ENCODE measurements at places on chromosomes 13 and 19. TPM values are rescaled to one million over a fixed set of nuclear protein-coding genes. Genes with fewer than 3 reads are reported as not detected.
A peak's percentile ranks its signal among the peaks of the same experiment; 100 is the strongest.

- H3K4me1 ChIP-seq: peaks cover 13% of the 10 kb centered on the region
- H3K27ac ChIP-seq: peak overlapping the region; percentile 94
- no peak overlapping the region for H3K4me3 ChIP-seq
- H3K27me3 ChIP-seq: no peaks in the 10 kb centered on the region
- DNase-seq: peak; percentile 88
Measured at GRCh38 chr19:48724796-48725753, 5.5 kb upstream of the MAMSTR start.

- DNase-seq: no peak
- H3K27me3 ChIP-seq: no peaks in the 10 kb centered on the region
- no peaks in the 10 kb centered on the region for H3K36me3 ChIP-seq
Measured at GRCh38 chr19:31356587-31357314, 7.5 kb upstream of the TSHZ3 start.

GRCh38 chr13:20719783-20720182 lies 16.3 kb downstream of the IL17D start:
- no peaks in the 10 kb centered on the region for H3K27me3 ChIP-seq
- no peak overlapping the region for H3K27ac ChIP-seq
- no peak overlapping the region for H3K4me3 ChIP-seq
- H3K36me3 ChIP-seq: no peaks in the 10 kb centered on the region
- no peak for DNase-seq
- H3K4me1 ChIP-seq: no peaks in the 10 kb centered on the region

DNA sequence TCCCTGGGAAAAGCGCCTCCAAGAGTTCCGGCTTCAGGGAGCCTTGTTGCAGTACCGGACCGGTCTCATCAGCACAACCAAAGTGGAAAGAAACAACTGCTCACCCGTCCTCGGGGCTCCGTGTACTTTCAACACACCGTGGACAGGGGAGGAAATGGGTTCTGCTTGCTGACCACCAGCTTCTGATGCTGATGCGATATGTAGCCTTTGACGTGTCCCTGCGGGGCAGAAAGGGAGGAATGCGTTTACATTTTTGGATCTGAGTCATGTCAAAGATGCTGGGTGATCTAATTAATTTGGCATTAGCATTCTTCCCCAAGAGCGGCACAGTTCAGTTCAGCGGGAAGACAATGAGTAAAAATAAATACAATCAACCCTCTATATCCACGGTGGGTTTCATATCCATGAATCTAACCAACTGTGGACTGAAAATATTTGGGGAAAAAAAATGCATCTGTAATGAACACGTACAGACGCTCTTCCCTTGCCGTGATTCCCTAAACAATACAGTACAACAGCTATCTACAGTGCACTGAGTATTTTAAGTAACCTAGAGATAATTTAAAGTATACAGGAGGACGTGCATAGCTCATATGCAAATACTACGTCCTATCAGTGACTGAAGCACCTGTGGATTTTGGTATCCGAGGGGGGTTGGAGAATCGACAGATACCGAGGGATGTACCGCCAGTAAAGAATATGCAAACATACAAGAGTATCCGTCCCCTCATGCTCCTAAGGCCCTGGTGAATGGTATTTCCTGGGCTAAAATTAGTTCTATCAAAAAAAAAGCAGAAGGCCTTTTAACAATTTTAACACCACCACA lies 19.8 kb downstream of the PROZ start:
- no peaks in the 10 kb centered on the region for H3K27me3 ChIP-seq
- peaks cover 76% of the 10 kb centered on the region for H3K36me3 ChIP-seq
- no peak overlapping the region for H3K27ac ChIP-seq
- no peaks in the 10 kb centered on the region for H3K4me1 ChIP-seq

GRCh38 chr13:104206450-104207044 lies 1140.3 kb upstream of the SLC10A2 start:
- H3K27ac ChIP-seq: no peak overlapping the region
- H3K36me3 ChIP-seq: no peaks in the 10 kb centered on the region
- DNase-seq: no peak
- no peaks in the 10 kb centered on the region for H3K4me1 ChIP-seq
- no peaks in the 10 kb centered on the region for H3K27me3 ChIP-seq

- DNase-seq: peak; percentile 72
- H3K27me3 ChIP-seq: no peaks in the 10 kb centered on the region
- H3K4me1 ChIP-seq: peaks cover 44% of the 10 kb centered on the region
- H3K36me3 ChIP-seq: peaks cover 38% of the 10 kb centered on the region
- peak within 1 kb of the TSS; percentile 82 for H3K27ac ChIP-seq
- H3K4me3 ChIP-seq: peak within 1 kb of the TSS; percentile 92
Measured at GRCh38 chr13:113209336-113209758, at the start of gene CUL4A. Gene CUL4A (plus strand): TSS chr13:113209613. CDS start chr13:113209628, 15 bp downstream.

- no peaks in the 10 kb centered on the region for H3K36me3 ChIP-seq
- peaks cover 48% of the 10 kb centered on the region for H3K27me3 ChIP-seq
- H3K27ac ChIP-seq: no peak within 1 kb of the TSS
- H3K4me3 ChIP-seq: peak within 1 kb of the TSS; percentile 77
- H3K4me1 ChIP-seq: peaks cover 25% of the 10 kb centered on the region
- peak; percentile 40 for DNase-seq
Measured at GRCh38 chr19:10420444-10421239, at the start of gene PDE4A. Gene PDE4A (plus strand): TSS chr19:10420538. CDS start chr19:10420765, 227 bp downstream.

GRCh38 chr13:40442826-40443225 lies 223.6 kb downstream of the FOXO1 start:
- no peak overlapping the region for H3K27ac ChIP-seq
- H3K4me1 ChIP-seq: peaks cover 39% of the 10 kb centered on the region
- no peak for DNase-seq
- H3K36me3 ChIP-seq: peaks cover 6% of the 10 kb centered on the region

DNA sequence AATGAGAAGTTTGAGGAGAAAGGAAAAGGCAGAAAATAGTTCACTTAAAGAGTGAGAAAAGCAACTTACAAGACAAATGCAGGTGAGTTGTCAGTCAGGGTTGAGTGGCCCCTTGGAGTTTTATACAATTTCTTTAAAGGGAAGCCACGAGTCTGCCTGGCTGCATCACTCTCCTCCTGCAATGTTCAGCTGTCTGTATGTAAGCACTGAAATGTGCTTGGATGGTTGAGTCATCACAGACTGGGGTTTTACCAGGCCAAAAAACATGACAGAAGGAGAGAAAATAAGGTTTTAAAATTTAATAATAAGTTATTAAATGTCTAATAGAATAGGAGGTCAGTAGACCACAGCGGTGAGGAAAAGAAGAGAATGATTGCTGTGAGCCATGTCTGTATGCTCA lies 51.0 kb upstream of the FGF14 start:
- no peaks in the 10 kb centered on the region for H3K27me3 ChIP-seq
- no peak overlapping the region for H3K4me3 ChIP-seq
- DNase-seq: no peak
- H3K4me1 ChIP-seq: peaks cover 13% of the 10 kb centered on the region

- H3K4me3 ChIP-seq: no peak overlapping the region
- no peaks in the 10 kb centered on the region for H3K27me3 ChIP-seq
- H3K36me3 ChIP-seq: no peaks in the 10 kb centered on the region
- DNase-seq: no peak
- no peaks in the 10 kb centered on the region for H3K4me1 ChIP-seq
Measured at GRCh38 chr13:62997696-62998095, 1582.0 kb upstream of the PCDH20 start.

- peaks cover 7% of the 10 kb centered on the region for H3K36me3 ChIP-seq
- H3K27ac ChIP-seq: peak overlapping the region; percentile 82
- no peaks in the 10 kb centered on the region for H3K27me3 ChIP-seq
Measured at GRCh38 chr13:59774491-59774971, 389.2 kb downstream of the DIAPH3 start.

DNA sequence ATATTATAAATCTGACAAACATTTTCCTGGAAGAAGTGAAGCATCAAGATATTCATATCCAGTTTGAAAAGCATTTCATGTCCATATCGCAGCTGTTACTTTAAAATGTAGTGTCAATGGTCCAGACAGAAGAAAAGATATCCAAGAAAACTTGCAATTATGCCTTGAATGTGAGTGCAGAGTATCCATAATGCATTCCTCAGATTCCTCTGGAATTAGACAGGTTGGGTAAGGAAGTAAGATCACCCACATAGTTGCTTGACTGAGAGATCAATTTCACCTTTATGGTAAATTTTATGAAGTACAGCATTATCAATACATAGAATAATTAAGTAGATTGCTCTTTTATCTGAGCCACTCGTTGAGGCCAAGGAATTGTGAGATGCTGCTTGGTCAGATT lies 327.0 kb upstream of the SLITRK5 start:
- H3K27ac ChIP-seq: no peak overlapping the region
- H3K4me1 ChIP-seq: peaks cover 10% of the 10 kb centered on the region
- no peak overlapping the region for H3K4me3 ChIP-seq
- no peaks in the 10 kb centered on the region for H3K27me3 ChIP-seq
- DNase-seq: no peak
- H3K36me3 ChIP-seq: no peaks in the 10 kb centered on the region

DNA sequence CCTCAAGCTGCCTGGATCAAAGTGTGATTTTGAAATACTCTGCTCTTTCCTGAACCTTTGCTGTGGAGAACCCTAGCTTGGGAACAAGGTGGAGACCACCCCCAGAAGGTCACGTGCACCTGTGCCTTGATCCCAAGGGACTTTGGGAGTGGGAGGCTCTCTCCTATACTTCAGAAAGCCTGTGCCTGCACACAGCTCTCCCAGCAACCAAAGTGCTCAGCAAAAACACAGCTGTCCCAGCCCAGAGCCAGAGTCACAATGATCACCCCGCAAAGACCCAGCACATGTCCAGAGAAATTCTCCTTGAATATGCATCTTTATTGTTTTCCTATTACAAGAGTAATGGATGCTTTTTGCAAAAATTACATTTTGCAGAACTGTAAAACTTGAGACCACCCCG lies 43.4 kb downstream of the TNFRSF19 start:
- peaks cover 33% of the 10 kb centered on the region for H3K27me3 ChIP-seq
- no peak overlapping the region for H3K27ac ChIP-seq
- no peak for DNase-seq
- no peak overlapping the region for H3K4me3 ChIP-seq
- no peaks in the 10 kb centered on the region for H3K36me3 ChIP-seq

The KIR2DL1 gene
- not detected for total RNA-seq

The SBSN gene
- total RNA-seq: 0.61 TPM

DNA sequence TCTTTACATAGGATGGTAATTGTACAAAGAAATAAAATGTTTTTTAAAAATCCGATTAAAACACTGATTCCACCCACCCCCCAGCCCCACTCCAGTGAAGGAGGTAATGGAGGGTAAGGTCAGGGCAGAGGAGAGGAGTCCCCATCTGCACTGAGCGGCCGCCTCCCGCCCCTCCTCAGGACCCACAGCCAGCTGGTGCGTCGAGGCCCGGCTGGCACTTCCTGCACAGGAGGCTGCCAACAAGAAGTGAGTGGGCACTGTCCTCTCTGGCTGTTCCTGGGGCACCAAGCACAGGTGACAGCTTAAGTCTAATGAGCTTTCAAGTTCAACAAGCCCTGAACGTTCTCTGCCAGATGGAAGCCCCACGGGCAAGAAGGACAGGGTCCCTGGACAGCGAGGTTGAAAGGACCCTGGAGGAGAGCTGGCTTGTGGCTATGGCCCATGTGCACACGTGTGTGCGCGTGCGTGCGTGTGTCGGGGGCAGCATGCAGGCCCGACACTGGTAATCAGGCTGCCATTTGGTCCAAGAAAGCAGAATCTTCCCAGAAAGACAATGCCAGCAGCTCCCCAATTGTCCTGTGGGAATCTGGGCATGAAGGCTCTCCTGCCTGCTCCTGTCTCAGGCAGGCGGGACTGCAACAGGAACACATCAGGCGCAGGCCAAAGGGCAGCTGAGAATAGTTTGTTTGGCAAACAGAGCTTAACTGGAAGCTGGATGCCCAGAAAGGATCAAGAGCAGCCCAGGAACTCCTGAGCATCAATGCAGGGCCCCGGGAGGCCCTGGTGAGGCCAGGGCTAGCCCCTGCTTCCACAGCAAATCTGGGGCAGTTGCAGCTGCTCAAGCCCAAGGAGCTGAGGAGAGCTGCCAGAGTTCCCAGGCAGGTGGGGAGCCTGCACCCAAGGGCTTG lies 15.1 kb upstream of the EPHX3 start:
- H3K36me3 ChIP-seq: peaks cover 72% of the 10 kb centered on the region
- no peak overlapping the region for H3K4me3 ChIP-seq

The CGB2 gene
- not detected for total RNA-seq

The PRKACA gene
- total RNA-seq: 44.7 TPM

GRCh38 chr19:53944416-53944815 lies 18.3 kb upstream of the CACNG8 start:
- H3K4me1 ChIP-seq: no peaks in the 10 kb centered on the region
- H3K4me3 ChIP-seq: no peak overlapping the region
- no peak for DNase-seq
- H3K36me3 ChIP-seq: no peaks in the 10 kb centered on the region

DNA sequence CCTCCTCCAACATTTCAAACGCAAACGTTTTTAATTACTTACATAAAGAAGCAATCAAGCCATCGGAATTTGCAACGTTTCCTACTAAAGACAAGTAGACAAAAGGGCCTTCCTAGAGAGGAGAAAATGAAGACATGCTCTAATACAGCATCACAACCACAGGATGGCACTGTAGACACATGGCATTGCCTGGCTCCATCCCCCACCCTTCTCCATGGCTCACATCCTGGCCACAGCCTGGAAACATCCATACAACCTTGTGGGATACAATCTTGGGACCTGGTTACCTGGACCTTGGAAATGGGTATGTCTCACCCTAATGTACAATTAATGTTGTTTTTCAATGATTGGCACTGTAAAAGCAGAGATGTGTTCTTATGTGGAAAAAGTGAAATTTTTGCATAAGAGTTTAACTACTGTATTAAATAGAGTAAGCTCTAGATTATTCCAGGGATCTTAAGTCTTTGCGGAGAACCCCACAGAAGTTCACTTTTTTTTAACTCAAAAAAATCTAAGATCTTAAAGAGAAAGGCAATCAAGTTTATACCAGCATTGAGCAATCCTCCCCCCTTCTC lies 21.5 kb downstream of the EBPL start:
- H3K4me3 ChIP-seq: no peak overlapping the region
- H3K4me1 ChIP-seq: peaks cover 30% of the 10 kb centered on the region
- DNase-seq: peak; percentile 73
- peaks cover 61% of the 10 kb centered on the region for H3K36me3 ChIP-seq
- no peaks in the 10 kb centered on the region for H3K27me3 ChIP-seq

The CHST8 gene
- not detected for total RNA-seq

GRCh38 chr13:35566340-35566739 lies 89.9 kb upstream of the MAB21L1 start:
- peaks cover 6% of the 10 kb centered on the region for H3K36me3 ChIP-seq
- DNase-seq: no peak
- no peaks in the 10 kb centered on the region for H3K27me3 ChIP-seq

The ZNF528 gene
- 21.6 TPM for total RNA-seq

GRCh38 chr13:95091755-95092154 lies 209.5 kb downstream of the ABCC4 start:
- DNase-seq: no peak
- peaks cover 5% of the 10 kb centered on the region for H3K36me3 ChIP-seq
- H3K27ac ChIP-seq: no peak overlapping the region
- peaks cover 6% of the 10 kb centered on the region for H3K4me1 ChIP-seq
